ENCODE measurements at places on chromosomes 3 and 15.
A peak's percentile ranks its signal among the peaks of the same experiment; 100 is the strongest.

- DNase-seq: no peak
Observed at GRCh38 chr3:55576621-55577388, 89.7 kb upstream of the WNT5A start.

DNA sequence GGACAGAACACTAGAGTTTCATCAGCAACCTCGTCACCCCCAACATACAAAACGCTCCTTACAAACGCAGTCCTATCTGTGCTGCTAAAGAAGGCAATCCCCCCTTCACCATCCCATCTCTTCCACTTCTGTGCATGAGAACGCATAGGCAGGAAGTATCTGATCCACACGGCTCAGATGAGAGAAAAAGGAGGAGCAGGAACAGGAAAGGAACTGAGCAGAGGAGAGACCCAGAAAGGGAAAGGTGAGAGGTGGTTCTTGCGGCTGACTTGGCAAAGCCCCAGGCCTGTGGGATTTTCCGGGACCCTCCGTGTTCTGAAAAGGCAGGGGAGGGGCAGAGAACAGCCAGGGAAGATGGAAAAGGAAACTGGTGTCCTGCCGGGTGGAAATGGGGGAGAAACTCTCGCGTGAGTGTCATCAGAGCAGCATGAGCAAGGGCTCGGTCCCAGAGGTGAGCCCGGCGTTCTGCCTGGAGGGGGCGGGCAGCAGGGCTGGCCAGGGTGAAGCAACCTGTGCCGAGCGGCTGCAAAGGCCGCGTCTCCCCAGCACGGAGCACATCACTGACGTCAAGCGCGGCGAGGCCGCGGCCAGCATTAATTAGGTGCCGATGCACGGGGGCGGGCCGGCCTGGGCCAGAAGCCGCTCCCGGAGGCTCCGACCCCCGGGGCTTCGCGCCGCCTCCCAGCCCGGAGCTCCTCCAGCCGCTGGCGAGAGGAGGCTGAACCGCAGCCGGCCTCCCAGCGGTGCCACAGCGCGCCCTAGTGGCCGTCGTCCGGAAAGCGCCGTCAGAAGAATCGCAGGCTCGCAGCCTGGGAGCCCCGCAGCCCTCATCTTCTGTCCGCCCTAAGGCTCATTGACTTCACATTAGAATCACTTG is 35.8 kb downstream of the CPN2 start:
- DNase-seq: peak; percentile 71

- DNase-seq: no peak
Observed at GRCh38 chr3:162441716-162442115, 945.1 kb downstream of the OTOL1 start.

GRCh38 chr3:71456156-71456555 is 127.4 kb downstream of the FOXP1 start:
- no peak for DNase-seq

- DNase-seq: no peak
Observed at GRCh38 chr3:174159604-174160003, 699.5 kb upstream of the NAALADL2 start.

DNA sequence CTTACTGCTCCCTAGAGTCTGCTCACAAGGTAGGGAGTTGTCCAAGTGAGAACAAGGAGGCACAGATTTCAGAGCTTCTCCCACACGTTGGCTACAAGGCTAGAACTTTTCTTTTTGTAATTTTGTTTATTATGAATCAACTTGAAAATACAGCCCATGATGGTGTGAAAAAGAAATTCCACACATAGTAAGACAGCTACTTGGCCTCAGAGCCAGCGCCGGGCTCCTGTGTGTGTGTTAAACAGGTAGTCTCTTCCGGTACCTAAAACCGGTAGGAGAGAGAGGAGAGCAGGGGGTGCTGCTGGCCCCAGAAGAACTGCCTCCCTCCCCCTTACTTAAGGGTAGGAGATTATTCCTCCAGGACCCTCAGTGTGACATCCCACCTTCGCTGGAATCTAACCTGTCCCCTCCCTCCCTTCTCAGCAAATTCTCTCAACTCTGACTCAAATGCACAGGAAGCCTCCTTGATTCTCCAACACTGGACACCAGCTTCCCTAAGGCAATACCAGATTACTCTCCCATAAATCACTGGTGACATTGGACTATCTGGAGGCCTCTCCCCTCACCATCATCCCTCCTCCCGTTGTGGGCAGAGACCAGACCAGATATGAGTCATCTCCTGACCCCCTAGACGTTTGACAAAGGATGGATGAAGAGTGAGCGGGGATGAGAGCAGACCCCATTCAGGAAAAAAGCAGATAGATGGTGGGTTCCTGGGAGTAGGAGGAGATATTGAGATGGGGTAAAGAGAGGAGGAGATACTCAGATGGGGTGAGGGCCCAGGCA is 4.5 kb upstream of the IP6K1 start:
- no peak for DNase-seq

- DNase-seq: no peak
Observed at GRCh38 chr3:13121553-13122001, 48.3 kb upstream of the IQSEC1 start.

Measured in stimulated activated CD8-positive, alpha-beta memory T cell treated with anti-CD3 and anti-CD28 coated beads, Interleukin-4, amount 100 ng/mL, for 1 hour (primary cell).